ENCODE measurements at places on chromosomes 2 and 18.

DNA sequence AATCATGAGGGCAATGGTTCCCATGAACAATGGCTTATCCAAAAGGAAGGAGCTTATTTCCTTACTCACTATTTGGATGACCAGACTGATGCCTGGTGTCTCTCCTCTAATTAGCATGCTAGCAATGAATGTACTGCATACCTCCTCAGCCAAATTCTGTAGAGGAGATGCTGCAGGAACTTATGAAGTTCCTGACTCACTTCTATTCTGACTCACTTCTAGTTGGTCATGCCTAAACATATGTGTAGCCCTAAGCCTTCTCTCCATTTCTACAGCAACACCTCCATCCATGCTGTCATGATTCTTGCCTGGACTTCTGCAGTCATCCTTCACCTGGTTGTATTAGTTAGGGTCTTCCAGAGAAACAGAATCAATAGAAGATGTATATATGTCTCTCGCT, 59.9 kb upstream of the MRPS9 start:
- no peak for DNase-seq

DNA sequence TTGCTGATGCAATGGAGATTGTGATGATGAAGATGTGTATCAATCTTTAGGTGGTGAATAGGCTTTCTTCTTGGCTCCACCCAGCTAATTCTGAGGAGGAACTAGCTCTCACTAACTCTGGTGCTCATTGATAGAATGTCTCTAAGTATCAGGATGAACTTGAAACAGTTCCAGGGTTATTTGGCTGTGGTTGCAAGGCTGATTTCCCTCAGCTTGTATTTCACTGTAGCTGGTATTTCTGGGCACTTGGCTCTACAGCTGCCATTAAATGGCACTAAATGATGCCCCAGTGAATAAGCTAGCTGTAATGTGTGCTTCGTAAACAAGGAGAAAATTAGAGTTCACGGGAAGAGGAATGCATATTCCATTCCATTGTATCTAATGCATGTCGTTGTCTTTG, 241.2 kb downstream of the RPIA start:
- DNase-seq = no peak

DNA sequence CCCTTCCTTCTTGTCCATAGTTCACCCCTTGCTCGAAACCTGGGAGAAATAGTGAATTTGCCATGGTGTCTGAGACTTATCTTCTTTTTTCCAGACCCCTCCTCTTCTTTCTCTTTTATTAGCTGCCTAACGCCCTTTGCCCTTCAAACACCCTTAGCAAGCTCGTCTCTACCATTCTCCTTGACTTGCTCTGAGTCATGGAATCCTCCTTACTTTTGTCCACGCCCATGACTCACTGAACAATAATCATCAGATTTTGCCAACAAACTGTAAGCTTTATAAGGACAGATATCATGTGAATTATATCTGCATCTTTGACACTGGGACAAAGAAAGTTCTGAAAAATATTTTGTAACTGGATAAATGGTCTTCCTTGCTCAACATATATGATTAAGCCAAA, 67.1 kb upstream of the CNTNAP5 start:
- DNase-seq = no peak

GRCh38 chr2:30224151-30224550, 7.2 kb upstream of the LBH start:
- DNase-seq = no peak

- no peak for DNase-seq
Measured at GRCh38 chr18:79582978-79583377, 96.6 kb upstream of the CTDP1 start.

- DNase-seq = no peak
Measured at GRCh38 chr18:58105888-58106260, 61.8 kb downstream of the NEDD4L start.

DNA sequence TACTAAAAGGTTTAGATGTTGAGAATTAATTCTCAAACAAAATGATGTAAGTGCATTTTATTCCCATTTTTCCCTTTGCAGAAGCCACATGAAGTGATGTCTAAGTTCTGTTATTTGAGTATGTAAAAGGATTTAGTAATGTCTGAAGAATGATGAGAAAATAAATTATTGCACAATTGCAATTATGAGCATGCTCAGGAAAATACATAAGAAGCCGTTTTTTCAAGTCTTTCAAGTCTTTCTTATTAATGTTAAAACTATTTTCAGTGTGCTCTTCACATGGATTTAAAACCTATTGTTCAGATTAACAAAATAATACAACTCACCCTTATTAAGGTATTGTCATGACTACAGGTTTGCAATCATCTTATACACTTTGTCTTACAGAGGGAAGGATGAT, 331.4 kb upstream of the NETO1 start:
- peak; percentile 8 for DNase-seq

- DNase-seq = no peak
Measured at GRCh38 chr2:60260639-60261296, 292.7 kb downstream of the BCL11A start.

- DNase-seq = no peak
Measured at GRCh38 chr2:73651591-73652230, 9.5 kb upstream of the NAT8 start.

DNA sequence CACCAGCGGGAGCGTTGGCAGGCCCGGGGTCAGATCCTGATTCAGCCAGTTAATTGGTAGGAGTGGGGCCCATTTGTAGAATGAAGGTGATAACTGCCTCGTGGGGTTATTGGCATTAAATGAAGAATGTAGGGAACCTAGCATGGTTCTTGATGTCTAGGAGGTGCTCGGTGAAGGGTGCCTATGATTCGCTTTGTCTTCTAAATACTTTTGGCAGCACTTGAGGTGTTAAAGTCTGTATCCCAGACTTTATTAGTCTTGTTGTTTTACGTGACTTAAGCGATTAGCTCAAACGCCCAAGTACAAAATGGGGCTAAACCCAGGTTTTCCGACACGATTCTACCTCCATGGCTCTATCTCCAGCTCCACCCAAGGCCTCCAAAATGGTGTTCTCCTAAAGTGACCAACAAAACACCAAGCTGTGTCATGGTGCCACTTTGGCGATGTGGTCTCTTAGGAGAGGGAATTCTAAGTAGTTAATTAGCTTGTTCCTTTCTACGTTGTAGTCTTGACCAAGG, 980 bp upstream of the PPP4R1 start:
- no peak for DNase-seq

DNA sequence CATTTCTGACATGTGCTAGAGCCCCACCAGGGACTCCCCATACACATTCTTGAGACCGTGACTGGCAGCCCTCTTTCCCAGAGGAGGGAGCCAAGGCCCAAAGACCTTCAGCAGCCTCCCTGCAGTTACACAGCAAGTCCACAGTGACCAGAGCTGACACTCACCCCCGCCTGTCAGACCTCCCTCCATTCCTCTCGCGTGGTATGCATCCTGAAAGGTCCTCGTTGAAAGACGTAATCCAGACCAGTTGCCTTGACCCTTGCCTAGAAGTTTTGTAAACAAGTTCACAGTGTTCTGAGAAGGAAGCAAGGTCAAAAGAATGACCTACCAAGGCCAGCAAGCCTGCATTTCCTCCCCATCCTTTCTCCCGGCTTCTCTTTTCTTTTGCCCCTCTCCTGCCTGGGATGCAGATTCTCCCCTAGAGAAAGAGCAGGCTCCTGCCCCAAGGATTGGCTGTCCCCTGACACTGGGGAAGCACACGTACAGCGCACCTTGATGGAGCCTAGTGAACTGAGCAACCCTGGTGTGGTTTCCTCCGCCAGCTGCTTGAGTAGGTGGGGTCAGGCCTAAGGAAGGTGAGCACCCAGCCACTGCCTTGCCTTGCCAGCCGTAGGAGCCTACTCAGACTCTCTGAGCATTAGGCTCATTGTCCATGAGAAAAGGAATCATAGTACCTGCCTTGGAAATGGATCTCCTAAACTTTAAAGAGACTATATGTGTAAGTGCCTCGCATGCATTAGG, 18.3 kb downstream of the TRIB2 start:
- no peak for DNase-seq

- DNase-seq = no peak
Measured at GRCh38 chr2:160375802-160376469, 117.7 kb downstream of the RBMS1 start.

GRCh38 chr18:67243799-67244587, 272.5 kb downstream of the DSEL start:
- DNase-seq = no peak

- DNase-seq = no peak
Measured at GRCh38 chr2:47595115-47595514, 187.8 kb upstream of the MSH6 start.

DNA sequence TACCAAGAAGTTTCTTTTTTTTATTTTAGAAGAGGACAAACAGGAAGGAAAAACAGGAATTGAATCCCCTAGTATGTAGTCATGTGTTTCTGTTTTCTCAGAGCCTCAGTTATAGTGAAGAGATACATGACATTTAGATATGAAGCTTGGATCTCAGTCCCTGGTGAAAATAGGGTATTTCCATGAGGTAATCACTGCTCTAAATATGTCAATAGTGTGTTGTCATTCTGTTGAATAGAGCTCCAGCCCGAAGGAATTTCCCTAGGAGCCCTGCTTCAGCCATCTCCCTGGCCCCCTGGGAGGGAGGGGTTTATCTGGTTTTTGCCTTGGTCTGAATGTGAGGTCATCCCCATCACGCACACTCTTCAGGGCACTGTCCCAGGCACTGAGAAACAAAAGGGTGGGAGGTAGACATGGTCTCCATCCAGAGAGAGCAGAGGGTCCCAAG, 47.1 kb upstream of the REL start:
- no peak for DNase-seq

DNA sequence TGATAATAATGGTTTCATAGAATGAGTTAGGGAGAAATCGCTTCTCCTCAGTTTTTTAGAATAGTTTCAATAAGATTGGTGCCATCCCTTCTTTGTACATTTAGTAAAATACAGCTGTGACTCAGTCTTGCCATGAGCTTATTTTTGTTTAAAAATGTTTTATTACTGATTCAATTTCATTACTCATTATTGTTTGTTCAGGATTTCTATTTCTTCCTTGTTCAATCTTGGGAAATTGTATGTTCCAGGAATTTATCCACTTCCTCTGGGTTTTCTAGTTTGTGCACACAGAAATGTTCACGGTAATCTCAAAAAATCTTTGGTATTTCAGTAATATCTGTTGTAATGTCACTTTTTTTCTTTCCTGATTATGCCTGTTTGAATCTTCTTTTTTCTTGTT, 371.5 kb upstream of the SETBP1 start:
- peak; percentile 43 for DNase-seq

- no peak for DNase-seq
Measured at GRCh38 chr2:238994876-238995275, 147.0 kb downstream of the TWIST2 start.

DNA sequence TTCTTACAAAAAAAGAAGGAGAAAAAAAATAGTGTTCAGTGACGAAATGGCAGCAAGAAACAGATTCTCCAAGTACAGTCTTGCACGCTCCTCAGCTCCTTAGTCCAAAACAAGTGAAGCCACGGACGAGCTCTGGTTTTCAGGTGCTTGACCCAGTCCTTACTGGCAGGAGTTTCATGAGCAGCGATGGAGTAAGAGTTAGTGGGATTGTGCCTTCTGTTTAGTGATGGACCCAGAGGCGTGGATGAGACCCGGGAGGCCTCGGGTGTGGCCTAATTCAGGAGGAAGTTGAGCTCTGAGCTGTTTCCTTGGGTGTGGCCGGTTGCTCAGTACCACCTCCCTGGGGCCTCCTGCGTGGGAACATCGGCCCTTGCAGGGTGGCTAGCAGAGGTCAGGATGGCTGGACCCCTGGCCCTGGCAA, 52.0 kb downstream of the KIF5C start:
- DNase-seq = no peak

DNA sequence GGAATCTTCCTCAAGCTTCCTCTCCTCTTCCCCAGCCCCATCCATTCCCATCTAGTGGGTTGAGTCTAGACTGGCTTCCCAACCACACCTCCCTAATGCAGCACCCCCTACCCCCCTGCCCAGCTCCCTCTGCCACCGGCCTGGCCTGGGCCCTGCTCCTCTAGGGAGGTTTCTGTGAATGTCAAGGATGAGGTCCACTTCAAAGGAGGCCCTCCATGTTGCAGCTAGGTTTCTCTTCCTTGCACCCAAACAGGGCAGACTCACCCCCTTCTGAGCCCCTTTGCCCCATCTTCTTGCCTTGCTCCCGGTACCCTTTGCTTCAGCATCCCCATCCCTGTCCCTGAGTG, 18.3 kb downstream of the EMX1 start:
- DNase-seq = no peak

- no peak for DNase-seq
Measured at GRCh38 chr18:60082790-60083189, 183.0 kb downstream of the PMAIP1 start.

Data from fibroblast of skin of left quadriceps (primary cell).